ENCODE measurements at places on chromosomes 4 and X. TPM values are rescaled to one million over a fixed set of nuclear protein-coding genes. Genes with fewer than 3 reads are reported as not detected.

DNA sequence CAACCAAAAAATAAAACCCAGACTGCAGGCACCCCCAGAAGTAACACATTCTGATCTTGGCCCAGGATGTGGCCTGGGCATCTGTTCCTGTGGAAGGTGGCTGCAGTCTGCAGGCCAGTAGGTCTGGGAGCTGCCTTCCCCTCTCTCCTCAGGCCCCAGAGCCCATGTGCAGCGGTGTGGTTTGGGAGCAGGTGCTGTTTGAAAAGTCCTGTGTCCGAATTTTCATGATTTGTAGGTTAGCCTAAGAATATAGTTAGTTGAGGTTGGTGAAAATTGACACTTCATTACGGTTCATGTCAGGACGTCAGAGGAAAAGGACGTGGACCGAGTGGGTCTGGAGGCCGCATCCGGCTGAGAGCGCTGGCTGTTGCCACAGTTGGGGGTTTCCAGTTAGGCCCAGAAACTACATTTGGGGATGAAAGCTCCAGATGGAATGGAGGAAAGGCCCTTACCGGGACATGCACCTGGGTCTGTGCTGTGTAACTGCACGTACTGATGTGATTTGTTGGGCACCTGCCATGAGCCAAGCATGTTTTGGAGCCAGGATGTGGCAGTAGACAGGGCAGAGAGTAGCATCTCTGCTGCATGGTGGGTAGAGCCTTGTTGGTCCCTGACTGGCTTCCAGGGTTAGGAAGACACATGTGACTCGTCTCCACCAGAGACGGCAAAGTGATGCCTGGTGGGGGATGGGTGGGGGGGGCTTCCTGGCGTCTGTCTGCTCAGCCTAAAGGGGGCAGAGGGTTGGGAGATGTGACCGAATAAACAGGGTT lies 21.7 kb upstream of the HGFAC start:
- no peak for DNase-seq

DNA sequence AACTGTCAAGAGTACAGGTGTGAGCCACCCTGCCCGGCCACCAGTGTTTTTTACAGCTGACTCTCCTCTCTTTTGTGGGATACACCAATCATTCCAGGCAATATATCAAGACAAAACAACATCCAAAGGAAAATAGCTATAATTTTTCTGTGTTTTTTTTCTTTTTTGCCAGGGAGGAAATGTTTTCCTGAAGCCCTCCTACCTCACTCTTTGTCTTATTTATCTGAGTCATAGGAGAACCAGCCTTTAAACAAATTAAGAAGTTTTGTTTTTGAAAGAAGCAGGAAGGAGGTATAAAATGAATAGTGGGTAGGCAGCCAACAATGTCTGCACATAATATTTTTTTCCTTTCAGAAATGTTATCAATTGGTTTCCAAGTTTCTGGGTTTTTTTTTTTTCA lies 493.9 kb downstream of the CCSER1 start:
- DNase-seq = no peak

DNA sequence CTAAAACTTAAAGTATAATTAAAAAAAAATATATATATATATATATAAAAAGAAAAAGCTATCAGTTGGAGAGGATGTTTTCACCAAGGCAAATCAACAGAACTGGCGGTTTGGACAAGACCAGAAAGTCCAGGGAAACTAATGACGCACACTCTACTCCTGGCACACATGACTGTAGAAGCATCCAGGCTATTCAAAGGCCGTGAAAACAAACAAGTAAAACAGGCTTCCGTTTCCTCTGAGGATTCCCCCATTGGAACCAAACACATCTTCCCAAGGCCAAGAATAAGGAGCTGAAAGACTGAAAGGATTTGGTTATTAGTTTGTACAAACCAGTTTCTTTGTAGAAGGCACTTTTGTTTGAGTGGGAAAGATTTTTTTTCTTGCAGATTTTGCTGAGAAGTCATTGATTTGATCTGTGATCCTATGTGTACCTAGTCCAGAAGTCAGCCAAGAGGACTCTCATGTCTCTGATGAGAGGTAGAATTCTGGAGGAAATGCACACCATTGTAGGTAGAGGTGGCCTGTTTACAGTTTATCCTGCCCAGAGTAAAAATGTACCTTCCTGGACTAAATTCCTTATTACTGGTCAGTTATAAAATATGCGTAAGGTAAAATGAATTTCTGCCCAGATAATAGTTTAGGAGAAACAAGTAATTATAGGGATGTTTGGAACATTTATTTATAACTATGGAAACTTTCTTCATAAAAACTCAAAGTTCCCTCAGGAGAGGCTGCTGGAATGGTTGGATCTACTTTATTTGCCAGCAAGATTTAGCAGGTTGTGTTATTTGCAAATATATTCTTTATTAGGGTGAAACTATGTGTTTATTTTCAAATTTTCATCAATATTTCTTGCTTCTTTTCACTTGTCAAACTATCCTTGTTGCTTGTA lies 66.5 kb downstream of the DMP1 start:
- DNase-seq = peak; percentile 84

DNA sequence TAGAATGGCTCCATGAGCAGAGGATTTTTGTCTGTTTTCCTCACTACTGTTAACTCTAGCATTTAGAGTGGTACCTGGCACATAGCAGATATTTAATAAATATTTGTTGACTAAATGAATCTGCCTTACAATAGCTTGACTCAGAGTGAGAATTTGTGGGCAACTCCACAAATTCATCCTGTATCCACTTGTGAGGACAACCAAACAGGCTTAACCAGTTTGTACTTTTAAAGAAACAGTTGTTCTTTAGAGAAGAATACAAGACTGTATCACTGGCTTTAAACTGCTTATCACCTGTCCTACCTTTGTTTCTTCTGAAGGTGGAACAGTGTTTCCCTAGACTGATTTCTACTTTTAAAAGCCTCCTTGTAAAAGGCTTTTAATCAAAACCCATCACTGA lies 141.3 kb upstream of the SH3RF1 start:
- no peak for DNase-seq

- DNase-seq = no peak
These were observed 54.2 kb upstream of the MGST2 start for GRCh38 chr4:139611391-139611790.

DNA sequence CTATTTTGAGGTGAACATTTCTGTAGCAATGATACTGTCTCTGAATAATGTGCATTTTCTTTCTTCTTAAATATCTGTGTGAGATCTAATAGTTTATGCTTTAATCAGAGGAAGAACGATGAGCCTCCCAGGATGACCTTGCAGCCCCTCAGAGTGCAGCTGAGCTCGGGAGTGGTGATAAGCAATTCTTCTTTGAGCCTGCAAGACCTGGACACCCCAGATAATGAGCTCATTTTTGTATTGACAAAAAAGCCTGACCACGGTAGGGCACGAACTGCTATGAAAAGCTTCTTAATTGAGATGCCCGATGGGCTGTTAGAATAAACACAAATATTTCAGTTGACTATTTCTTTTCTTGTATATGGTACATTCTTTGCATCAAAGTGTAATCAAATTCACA lies 105.0 kb upstream of the ANXA3 start:
- no peak for DNase-seq

- DNase-seq = no peak
These were observed 23.3 kb upstream of the GPR50 start for GRCh38 chrX:151153086-151153485.

DNA sequence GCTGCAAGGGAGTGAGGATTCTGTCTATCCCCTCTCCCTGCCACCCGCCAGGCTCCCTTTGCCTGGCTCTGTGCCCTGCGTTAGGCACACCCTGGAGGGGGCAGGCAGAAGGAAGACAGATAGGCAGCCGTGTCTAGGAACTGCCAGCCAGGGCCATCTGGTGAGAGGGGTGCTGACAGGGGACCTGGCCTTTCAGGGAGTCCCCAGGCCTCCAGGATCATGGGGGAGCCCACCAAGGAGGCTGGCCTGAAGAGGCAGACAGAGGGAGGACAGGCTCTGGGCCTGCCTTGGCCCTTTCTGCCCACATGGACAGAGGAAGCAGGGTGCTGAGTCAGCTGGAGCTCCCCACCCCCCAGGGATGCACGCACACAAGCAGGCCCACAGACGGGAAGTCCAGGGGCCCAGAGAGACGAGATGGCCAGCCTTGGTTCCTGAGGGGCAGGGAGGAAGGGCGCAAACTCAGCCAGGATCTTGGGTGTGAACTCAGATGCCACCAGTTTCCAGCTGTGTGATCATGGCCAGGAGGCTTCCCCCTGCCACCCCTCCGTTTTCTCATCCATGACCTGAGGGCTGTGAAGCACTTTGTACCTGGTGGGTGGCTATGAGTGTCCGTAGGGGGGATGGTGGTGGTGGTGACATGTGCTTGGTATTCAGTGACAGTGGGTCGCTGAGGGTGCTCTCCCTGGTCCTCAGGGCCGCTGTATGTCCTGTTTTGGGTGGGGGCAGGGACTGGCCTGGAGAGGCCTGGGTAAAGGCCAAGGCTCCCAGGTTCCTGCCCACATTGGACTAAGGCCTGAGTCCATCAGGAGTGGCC lies 1.8 kb downstream of the SH3BP2 start:
- DNase-seq = no peak

DNA sequence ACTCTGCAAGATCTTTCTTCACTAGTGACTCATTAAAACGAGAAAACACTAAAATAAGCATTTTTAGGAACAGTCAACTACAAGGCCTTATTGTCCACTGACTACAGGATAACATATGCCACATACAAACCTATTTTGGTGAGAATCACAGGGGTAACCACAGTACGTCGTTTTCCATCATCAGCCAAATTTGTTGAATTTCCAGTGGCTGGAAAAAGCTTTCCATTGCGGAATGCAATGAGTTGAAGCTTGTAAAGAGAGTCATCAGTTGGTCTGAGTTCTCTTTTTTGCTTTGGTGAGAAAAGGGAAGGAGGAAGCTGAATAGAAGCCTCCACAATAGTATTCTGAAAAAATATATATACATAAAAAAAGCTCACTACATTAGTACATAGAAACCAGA lies 102.4 kb downstream of the ADGRA3 start:
- DNase-seq = no peak

- no peak for DNase-seq
These were observed 58.2 kb downstream of the CD38 start for GRCh38 chr4:15836362-15836761.

DNA sequence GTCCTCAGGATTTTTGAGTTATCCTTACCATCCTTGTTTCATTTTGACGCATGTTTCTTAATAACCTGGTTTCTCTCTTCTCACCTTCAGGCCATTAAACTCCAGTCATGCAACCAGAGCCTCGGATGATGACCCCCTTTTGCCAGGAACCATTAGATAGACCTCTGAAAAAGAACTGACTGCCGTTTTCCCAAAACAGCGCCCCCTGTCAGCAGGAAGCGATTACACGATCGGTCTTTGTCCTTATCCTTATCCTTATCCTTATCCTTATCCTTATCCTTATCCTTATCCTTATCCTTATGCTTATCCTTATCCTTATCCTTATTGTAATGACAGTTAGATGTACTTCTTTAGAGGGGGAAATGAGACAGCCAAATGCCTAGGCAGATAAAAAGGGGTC lies 148.4 kb upstream of the ITM2A start:
- DNase-seq = no peak

- DNase-seq = no peak
These were observed 11.5 kb downstream of the CXCL2 start for GRCh38 chr4:74087481-74087880.

- DNase-seq = no peak
These were observed 419.8 kb upstream of the AMOT start for GRCh38 chrX:113260474-113260873.

- no peak for DNase-seq
These were observed 187.4 kb upstream of the RPS6KA3 start for GRCh38 chrX:20454117-20454516.

DNA sequence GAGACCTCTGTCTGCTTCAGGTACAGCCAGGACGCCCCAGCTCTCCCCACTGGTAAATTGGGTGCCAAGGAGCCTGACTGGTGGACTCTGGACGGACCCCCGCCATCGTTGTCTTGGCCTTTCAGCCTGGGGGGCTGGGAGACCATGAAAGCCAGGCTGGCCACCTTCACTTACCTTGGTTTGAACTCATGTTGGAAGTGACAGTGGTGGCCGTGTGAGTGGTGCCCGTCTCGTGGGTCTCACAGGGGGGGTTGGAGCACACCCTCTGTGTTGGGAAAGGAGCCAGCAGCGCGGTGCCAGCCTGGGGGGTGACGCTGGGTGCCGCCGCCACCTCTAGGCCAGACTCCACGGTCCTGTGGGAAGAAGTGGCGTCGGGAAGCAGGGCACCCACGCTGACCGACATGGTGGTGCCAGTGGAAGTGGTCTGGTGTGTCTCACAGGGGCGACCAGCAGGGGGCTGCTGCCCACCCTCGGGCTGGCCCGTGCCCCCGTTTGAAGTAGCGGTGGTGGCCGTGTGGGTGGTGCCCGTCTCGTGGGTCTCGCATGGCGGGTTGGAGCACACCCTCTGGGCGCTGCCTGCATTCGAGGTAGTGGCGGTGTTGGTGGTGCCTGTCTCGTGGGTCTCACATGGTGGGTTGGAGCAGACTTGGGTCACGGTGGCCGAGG lies 9.6 kb upstream of the RENBP start:
- no peak for DNase-seq

DNA sequence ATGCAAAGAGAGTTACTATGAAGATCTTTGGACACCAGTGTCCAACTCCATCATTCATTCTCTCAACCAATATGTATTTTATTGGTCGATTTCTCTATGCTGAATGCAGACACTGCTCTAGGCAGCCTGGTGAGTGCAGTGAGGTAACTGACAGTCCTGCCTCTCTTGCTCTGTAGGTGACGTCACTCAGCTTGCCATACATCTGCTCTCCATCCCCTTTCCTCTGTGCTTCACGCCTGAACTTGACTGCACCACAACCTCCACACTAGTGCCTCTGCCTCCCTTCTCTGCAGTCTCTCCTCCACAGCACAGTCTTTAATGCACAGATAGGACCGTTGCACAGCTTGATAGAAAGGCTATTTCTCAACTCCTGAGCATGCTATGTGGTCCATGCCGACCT lies 344.9 kb upstream of the NOCT start:
- no peak for DNase-seq

GRCh38 chrX:119757979-119758730 lies at the start of gene SOWAHD:
Gene SOWAHD (plus strand): TSS chrX:119758588. CDS start chrX:119758668, 80 bp downstream.
- no peak for DNase-seq

DNA sequence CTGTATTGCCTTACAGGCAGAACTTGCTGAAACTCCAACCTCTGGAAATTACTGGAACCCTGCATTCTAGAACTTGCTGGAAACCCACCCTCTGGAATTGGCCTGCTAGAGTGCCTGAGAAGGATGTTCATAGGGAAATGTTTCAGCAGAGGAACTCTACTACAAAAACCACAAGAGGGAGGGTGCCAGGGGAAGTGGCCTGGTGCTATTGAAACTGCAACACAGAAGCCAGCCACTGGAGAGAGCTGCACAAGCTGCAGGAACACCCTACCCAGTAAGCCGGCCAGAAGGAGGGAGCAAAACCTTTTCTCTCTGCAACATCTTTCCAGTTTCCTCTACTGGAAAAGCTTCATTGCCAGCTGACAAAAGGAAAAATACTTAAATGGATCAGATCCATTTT lies 2.5 kb upstream of the BRWD3 start:
- DNase-seq = no peak

The CFAP47 gene
- total RNA-seq = not detected

The TMPRSS11E gene
- not detected for total RNA-seq

The MSANTD1 gene
- total RNA-seq = 0.30 TPM

The CXCL3 gene
- 1.9 TPM for total RNA-seq

The GATA1 gene
- total RNA-seq = not detected

The GABRG1 gene
- not detected for total RNA-seq

The HSPA4L gene
- 21.3 TPM for total RNA-seq

The LRIT3 gene
- not detected for total RNA-seq

The GRK4 gene
- 7.7 TPM for total RNA-seq
